ENCODE measurements at places on chromosomes 16 and 17.

GRCh38 chr16:5430598-5430997, 333.0 kb upstream of the EEF2KMT start:
- no peak for DNase-seq

- no peak for DNase-seq
Observed at GRCh38 chr17:35892091-35893035, 12.2 kb upstream of the CCL5 start.

GRCh38 chr16:80387318-80387921, 153.4 kb upstream of the DYNLRB2 start:
- no peak for DNase-seq

GRCh38 chr17:82236142-82236971, 7.5 kb downstream of the SLC16A3 start:
- peak; percentile 86 for DNase-seq

DNA sequence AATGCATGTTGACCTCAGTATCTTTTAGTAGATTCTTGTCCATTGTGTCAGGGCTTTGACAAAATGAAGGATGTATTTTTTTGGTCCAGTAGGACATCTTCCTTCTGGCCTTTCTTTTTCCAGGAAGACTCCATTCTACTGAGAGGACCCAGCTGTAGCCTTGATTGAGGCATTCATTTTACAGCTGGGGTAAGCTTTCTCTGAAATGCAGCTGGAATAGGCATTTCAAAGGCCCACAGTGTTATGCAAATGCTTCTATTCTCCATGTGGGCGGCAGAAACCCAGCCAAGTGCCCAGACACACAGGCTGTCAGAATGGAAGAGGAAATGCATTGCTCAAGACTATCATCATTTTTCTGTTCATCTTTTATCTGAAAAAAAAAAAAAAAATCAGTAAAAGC, 629.0 kb upstream of the CDH8 start:
- DNase-seq, result no peak

DNA sequence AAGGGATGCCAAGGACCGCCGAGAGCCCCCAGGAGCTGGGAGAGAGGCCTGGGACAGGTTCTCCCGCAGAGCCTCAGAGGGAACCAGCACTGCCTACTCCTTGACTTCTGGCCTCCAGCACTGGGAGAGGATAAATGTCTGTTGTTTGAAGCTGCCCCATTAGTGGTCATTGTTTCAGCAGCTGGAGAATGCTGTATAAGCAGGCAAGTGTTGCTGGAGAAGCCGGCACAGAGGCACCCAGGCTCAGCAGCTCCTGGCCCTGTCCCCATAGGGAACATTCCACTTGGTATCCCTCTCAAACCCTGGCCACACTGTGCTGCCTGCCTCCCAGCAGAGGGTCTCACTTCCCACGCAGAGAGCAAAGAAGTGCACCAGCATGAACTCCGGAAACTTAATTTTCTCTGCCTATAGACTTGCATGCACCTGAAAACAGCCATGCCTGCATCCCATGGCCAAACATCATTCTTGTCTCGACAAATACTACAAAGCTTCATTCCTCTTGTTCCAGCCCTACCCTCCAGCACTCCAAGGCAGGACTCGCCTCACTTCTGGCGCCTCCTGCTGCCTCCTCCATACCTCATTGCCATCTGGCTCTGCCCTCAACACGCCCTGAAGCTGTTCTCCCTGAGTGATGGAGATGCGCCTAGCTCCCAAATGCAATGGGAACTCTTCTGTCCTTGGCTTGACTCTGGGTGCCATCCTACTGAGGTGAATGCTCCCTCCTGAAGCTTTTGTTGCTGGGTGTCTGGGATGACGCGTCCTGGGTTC, 88.1 kb downstream of the DNAH17 start:
- peak; percentile 38 for DNase-seq

- DNase-seq, result no peak
Observed at GRCh38 chr16:10827691-10828341, 9.2 kb upstream of the TVP23A start.

DNA sequence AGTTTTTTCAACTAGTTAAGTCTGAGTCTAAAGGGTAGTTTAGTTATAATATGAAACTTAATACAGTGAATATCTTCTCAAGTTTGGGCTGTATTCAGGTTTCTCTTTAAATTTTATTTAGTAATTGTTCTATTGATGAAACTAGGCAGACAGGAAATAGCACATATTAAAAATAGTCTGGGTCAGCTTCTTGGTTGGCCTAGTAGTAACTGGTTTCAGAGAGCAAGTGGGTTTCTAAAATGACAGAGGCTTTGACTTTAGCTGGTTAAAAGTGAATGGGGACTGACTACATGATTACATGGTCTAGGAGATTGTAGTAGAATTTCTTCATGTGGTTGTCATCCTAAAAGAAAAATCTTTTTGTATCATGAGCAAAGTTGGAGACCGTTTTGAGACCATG, 46.8 kb downstream of the OMG start:
- DNase-seq, result no peak

GRCh38 chr16:89357055-89357816, 133.1 kb downstream of the ANKRD11 start:
- no peak for DNase-seq

DNA sequence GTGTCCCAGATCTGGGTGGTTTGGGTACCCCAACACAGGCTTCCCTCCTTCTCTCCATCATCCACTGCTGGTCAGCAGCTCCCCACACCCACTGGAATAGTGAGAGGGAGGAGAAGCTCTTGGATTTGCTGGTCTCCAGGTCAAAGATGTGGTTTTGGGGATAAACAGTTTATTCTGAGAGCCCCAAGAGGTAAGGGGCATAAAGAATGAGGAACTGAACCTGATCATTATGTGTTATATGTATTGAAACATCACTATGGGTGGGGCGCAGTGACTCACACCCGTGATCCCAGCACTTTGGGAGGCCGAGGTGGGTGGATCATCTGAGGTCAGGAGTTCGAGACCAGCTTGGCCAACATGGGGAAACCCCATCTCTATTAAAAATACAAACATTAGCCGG, 3.9 kb downstream of the DPEP2 start:
- DNase-seq, result no peak

DNA sequence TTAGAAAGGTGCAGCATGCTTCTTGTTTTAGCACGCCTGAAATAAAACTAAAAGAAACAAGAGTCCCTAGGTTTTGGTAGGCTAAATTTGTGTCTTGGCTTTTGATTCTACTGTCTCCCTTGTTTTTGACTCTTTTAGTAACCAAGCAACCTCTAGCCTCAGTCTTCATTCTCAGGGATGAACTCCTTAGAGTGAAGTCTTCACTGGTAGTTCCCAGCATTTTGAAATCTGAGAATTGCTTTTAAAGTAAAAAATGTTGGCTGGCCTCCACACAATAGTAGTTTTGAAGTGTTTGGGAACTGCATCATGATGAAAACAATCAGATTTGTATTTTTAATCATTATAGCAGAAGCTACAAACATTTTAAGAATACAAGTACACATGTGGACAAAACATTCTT, 6.1 kb upstream of the CDR2 start:
- DNase-seq, result no peak

GRCh38 chr16:67190041-67190440, at the start of gene EXOC3L1:
TSS of gene EXOC3L1 (minus strand) at chr16:67190136. CDS start at chr16:67189676, 460 bp downstream.
- peak; percentile 7 for DNase-seq

GRCh38 chr16:85998868-85999729, 100.1 kb downstream of the IRF8 start:
- DNase-seq, result no peak

GRCh38 chr16:64712026-64712425, 409.8 kb downstream of the CDH11 start:
- no peak for DNase-seq

DNA sequence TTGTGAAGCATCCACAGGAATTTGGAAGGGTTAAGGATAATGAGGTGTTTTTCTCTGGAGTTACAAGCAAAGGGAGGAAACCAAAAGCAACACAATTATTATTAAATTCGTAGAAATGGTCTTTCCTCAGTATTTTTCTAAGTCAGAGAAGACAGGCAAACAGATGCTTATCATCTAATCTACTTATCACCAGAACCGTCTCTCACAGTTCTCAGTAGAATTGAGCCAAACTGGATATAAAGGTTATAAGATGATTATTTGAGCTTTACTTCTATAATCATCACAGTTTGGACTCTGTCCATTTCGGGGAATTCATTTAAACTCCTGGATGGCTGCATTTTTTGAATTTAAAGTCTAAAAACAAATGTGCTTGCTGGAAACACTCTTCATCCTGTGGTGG, 245.0 kb downstream of the KCNJ2 start:
- no peak for DNase-seq

- DNase-seq, result no peak
Observed at GRCh38 chr16:84761448-84762368, 58.1 kb upstream of the CRISPLD2 start.

DNA sequence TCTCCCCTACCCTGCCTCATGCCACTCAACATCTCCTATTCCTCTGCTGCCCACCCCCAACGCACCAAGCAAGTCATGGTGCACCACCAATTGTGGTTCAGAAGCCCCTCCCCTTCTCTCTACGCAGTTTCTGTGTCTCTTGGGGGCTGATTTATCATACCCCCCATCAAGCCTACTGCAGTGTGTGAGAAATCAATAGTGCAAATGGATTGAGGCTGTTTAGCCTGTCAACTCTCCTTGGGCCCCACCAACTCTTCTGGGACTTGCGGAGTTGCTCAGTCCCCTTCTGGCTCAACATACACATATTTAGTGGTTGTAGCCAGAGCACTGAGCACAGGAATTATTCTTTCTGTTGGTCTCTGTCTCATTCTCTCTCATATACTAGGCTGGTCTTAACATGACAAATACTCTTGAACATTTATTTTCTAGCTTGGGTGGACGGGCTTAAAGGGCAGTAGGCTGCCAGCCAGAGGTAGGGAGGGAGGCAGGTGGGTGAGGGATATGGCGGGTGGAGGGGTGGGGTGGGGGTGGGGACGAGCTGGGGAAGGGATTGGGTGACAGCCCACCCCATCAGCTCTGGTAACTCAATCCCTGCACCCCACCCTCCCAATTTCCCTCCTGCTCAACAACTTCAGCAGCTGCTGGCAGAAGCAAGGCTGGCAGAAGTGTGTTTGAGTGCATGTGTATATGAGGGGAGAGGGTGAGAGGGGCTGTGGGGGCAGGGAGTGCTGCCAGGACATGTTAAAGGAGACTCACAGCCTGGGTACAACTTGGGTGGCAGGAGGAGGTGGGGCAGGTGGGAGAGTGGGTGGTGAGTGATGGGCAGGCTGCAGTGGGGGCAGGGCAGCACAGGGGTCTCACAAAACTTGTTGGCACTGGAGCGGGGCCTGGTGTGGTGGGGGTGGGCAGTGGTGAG, 4.9 kb downstream of the RARA start:
- peak; percentile 75 for DNase-seq

GRCh38 chr16:67846063-67846319, 742 bp upstream of the NUTF2 start:
- no peak for DNase-seq

DNA sequence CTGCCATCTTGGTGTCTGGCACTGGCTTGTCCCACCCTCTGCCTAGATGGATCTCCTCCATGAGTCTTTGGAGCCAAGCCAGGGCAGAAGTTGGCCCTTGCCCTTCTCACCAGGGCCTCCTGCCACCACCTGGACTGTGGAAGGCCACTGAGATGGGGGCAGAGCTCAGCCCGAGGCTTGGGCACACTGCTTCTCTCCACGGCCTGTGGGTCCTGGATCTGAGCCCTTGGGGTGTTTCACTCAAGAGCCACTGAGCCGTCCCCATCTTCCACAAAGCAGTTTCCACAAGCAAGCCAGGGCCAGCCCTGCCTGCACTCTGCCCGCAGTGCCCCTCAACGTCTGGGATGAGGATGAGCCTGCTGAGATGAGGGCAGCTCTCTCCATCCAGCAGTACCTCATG, 16.7 kb upstream of the CD300A start:
- DNase-seq, result no peak

- peak; percentile 43 for DNase-seq
Observed at GRCh38 chr16:85642762-85643358, 29.7 kb downstream of the GSE1 start.

DNA sequence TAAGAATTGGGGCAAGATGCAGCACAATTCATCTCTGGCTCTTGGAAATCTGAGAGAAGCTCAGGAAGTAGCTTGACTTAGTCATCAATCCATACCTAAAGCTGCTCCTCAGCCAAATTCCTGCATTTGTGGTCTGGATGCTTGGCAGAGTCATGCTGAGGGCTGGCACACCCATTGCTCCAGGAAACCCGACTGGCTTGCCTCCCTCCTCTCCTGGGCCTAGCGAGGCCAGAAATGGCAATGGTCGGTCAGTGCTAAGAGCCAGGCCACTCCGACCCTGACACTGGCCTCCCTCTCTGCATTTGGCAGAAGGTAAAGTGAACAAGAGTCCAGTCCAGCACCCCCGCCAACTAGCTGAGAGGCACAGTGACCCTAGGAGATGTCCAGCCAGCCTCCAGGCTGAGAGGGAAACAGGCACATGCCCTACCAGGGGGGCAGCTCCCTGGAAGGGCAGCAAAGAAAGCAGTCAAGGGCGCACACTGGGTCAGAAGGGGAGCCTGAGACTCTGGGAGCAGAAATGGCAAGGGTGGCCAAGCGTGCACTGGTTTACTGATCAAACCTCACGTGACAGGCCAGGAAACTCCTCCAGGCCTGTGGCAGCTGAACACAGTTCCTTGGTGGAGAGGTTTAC, 10.0 kb downstream of the POLDIP2 start:
- no peak for DNase-seq

DNA sequence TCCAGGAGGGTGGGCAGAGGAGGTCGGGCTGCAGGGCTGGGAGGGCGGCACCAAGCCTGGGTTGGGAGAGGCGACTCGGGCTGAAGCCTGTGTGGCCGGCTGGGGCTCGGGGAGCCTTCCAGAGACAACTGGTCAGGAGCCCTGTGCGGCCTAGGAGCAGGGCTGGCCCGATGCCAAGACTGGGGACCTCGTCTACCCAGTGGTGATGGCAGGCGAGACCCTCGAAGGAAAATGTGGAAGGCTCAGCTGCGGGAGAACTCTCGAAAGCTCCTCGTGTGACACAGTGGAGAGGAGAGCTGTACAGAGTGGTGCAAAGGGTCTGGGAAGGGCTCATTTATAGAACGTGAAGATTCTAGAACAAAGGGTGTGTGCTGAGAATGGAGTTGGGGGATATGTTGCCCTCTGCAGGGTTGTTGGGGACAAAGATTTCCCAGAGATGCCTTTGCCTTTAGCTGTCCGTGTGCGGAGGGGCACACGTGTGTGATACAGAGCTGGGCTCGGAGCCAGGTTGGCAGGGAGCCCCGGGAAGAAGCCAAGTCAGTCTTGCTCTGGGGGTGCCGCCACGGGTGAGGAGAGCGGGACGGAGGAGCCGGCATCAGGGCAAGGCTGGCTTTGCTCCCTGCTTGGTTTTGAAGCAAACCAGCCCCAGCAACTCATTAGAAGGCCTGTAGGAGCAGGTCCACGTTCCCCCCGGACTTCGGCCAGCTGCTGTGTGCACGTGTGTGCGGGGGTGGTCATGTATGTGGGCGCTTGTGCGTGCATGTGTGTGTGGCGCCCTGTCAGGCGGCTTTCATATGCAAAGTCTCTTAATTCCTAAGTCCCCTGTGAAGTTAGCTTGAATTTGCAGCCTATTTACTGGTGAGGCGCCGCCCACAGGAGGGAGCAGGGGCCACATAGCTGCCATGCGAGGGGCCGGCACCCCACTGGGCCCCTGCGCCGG, 132.4 kb upstream of the CHMP6 start:
- peak; percentile 28 for DNase-seq

Data from NCI-H69 (cell line).